ENCODE measurements at places on chromosomes 13 and 19.

GRCh38 chr13:113625965-113626721 lies 31.9 kb downstream of the ATP4B start:
- DNase-seq = no peak

DNA sequence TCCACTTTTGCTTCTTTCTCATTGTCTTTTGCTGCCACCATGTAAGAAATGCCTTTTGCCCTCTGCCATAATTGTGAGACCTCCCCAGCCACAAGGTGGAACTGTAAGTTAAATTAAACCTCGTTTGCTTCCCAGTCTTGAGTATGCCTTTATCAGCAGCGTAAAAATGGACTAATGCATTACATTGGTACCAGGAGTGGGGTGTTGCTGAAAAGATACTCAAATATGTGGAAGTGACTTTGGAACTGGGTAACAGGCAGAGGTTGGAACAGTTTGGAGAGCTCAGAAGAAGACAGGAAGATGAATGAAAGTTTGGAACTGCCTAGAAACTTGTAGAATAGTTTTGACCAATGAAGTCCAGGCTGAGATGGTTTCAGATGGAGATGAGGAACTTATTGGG lies 115.2 kb downstream of the B3GLCT start:
- DNase-seq = no peak

DNA sequence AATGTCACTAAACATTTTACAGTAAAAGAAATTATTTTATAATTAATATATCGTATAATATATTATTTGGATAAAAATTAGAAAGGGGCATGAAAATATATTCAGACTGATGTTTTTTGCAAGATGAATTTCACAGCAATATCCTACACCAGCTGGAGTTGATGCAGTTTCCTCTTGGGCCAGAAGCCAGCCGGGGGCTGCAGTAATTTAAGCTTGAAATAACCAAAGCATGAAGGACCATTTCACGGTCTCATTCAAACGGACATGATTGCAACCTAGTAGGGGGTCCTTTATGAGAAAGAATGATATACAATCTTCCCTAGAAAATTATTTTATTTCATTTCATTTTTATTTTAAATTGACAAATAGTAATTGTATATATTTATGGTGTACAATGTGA lies 797.2 kb upstream of the PCDH9 start:
- no peak for DNase-seq

GRCh38 chr13:110850006-110850405 lies 64.9 kb downstream of the ANKRD10 start:
- no peak for DNase-seq

DNA sequence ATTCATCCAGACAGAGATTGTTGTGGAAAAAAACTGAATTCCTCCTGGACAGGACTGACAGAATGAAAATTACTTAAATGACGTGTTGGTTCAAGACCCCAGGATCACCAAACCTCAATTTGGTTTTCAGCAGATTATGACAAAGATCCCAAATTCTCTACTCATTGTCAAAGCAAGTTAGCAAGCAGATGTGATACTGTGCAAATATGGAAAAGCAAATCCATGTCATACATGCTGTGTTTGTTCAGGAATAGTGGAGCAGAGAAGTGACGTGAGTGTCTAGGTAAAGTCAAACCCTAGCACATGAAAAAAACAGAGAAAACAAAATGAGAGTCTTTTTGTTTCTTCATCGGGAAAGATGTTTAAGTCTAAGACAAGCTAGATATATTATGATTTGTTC lies 169.2 kb upstream of the NBEA start:
- DNase-seq = no peak

DNA sequence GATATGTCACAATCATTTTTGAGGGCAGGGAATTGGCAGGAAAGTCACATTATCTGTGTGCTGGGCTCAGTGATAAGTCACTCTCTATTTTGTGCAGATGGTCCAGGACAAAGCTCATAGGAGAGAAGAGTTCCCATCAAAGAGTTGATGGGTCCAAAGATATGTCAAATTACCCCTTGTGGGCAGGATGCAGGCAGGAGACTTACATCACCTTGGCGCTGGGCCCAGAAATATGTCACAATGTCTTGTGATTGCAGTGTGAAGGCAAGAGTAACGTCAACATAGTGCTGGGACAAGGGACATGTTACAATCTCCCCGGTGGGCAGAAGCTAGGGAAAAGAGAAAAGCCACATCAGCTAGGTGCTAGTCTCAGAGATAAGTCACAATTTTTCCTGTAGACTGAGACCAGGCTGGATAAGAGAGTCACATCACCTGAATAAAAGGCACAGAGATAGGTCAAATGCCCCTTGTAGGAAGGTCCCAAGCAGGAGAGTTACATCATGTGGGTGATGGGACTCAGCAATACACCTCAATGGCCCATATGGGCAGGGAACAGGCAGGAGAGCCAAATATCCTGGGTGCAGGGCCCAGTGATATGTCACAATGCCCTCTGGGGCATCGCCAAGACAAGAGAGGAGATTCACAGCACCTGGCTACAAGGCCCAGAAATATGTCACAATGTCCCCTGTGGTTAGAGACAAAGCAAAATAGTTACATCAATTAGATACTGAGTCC lies 47.9 kb downstream of the ZNF99 start:
- DNase-seq = no peak

DNA sequence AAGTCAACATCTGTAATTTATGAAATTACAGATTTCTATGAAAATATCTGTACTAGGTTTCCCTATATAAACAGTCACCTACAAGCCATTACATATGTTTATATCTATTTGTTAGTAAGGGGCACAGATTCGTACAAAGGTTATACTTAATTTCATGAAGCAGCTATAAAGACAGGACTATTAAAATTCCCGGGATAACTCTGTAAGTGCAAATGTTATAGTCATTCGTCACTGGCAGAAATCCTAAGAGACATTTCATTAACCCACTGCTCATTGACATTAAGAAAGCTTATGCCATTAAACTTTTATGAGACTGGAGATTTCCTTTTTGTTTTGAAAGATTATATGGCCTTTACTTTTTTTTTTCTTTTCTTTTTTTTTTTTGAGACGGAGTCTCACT lies 122.9 kb downstream of the MYO16 start:
- no peak for DNase-seq

DNA sequence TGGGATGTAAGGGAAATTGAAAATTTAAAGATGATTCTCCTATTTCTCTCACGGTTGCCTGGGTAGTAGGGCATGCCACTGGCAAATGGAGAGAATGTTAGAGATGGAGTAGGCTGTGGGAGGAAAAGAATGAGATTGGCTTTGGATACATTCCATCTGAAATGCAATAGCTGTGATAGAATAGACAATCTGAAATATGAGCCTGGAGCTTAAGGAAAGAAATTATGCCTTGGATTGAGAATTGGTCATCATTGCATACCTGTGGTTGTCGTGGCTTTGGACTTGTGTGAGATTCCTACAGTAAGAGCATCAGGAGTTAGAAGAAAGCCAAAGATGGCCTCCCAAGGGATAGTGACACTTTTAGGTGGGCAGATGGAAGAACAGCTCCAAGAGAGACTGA lies 305.1 kb upstream of the SLC10A2 start:
- no peak for DNase-seq

DNA sequence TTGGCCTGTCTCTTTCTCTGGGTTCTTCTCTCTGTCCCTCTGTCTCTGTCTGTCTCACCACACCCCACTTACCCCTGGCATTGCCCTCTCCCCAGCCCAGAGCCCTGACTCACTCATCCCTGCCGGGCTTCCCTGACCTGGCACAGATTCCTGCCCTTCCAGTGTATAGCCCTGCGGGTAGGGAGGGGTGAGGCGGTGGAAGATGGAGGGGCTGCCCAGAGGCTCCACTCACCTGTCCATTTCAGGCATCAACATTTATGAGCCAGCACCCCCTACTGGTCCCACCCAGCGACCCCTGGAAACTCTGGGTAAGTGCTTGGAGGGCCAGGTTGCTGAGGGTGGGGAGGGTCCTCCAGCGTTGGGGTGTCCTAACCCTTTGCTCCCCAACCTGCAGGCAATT lies 1.0 kb downstream of the NCCRP1 start:
- no peak for DNase-seq

GRCh38 chr13:94143624-94144350 lies 335.7 kb downstream of the DCT start:
- DNase-seq = no peak

GRCh38 chr19:9724157-9724556 lies 44.4 kb downstream of the ZNF846 start:
- no peak for DNase-seq

GRCh38 chr13:25267715-25268114 lies 19.6 kb downstream of the MTMR6 start:
- no peak for DNase-seq

Measured in MM.1S (cell line).